Esophagus mucosa (tissue), 1 donor: ENCODE measurements at places on chromosomes 1 and 21.
A peak's percentile ranks its signal among the peaks of the same experiment; 100 is the strongest.

- ATAC-seq, result no peak
These were observed 53.0 kb upstream of the ABCG1 start for GRCh38 chr21:42165901-42166300.

- ATAC-seq, result peak; percentile 60
These were observed 134.4 kb downstream of the S1PR1 start for GRCh38 chr1:101371259-101371658.

- no peak for ATAC-seq
These were observed 7.0 kb downstream of the PPFIA4 start for GRCh38 chr1:203033287-203033686.

- ATAC-seq, result no peak
These were observed 37.7 kb downstream of the SH3GLB1 start for GRCh38 chr1:86741947-86742572.

DNA sequence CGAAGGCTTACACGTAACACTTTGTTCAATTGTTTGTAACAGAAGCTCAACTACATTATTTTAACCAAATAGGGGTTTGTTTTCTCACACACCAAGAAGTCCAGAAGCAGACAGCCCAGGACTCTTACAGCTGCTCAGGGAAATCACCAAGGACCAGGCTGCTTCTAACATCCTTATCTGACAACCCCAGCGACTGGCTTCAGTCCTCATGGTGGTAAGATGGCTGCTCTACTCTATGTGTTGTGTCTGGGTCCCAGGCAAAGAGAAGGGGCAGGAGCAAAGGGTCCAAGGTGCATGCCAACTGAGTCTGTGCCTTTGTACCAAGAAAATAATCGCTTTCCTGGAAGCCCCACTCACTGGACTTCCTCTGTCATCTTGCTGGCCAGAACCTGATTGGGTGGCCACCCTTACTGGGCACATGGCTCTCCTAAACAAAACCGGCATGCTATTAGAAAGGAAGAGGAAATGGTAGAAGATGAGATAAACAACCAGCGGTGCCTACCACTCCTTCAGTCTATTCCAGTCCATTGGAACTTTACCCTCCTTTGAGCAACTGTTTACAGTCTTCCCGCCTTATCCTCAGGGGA, 34.1 kb upstream of the LRRC8D start:
- no peak for ATAC-seq

- ATAC-seq, result no peak
These were observed at the start of gene DAB1 for GRCh38 chr1:57423656-57424211. TSS of gene DAB1 (minus strand) at chr1:57424060. CDS start at chr1:57291030, 133,030 bp downstream.
